Right renal cortex interstitium (tissue), 3 donors: ENCODE measurements at places on chromosomes 2 and 18.

DNA sequence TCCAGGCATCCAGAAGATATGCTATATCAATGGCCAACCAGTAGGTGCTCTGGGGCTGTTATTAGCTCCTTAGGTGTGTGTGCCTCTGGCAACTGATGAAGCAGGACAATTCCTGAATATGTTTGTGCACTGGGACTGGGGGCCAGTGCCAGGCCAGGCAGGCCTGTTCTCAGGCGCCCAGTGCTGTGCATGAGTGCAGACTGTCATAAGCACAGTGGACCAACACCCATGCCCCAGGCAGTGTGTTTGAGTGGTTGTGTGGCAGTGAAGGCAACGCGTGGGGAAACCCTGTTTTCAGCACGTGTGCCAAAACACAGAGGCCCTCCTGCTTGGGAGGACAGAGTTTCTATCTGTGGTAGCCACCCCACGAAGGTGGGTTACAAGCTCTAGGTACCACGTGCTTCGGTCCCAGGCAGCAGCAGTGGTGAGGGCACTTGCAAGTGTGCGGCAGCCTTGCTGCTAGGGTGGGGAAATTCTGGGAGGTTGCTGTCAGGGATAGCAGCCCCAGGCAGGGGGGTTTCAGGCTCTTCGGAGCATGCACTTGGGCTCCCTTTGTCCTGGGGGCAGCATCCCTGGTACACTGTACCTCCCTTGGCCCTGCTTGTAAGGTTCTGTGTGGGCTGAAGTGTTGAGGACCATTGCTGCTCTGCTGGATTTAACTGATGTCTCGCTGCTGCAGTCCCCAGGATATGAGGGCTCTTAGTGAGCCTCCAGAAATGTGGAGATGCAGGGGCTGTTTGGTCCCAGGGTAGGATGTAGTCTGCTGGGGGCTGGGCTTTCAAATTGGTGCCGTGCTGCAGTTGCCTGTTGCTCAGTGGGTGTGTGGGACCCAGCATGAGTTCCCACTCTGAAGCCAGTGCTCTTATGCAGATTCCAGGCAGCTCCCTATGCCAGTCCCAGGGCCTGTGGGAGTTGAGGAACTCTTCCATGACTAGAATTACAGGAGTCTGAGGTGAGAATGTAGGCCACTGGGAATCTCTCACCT, 280.9 kb downstream of the RPRM start:
- no peak for DNase-seq

DNA sequence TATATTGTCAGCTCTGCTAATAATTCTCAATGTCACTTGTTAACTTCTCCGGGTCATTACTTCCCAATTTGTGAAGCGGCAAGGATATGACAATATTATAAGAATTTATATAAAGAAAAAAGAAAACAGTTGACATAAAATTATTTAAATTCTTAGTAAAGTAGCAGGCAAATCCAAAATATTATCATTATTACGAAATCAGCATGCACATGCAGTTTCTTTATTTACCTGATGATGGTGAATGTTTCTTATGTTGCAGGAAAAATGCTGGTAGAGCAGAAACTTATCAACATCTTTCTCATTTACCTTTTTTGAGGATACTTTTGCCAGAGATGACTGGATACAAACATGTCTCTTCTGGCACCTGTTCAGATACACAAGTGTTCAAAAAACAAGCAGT, 38.1 kb downstream of the SRBD1 start:
- no peak for DNase-seq

- no peak for DNase-seq
Observed at GRCh38 chr2:121435790-121436189, 94.9 kb upstream of the RNU4ATAC start.

DNA sequence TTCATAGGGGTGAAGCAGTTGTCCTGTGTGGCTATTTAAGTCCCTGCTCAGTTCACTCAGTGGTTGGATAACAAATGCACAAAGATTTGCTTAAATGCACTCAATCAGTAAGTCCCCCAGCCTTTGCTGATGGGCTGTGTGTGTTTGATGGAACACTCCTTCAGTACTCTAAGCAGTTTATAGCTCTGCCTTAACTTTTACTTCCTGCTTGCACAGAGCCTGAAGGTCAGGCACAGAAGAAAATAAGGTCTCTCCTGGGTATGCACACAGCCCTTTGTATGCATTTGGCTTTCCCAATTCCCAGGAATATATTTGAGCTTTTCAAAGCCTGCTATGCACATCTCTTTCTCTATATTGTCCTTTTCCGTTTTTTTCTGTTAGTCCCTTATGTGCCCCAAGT, 208.7 kb upstream of the STK17B start:
- DNase-seq = no peak

DNA sequence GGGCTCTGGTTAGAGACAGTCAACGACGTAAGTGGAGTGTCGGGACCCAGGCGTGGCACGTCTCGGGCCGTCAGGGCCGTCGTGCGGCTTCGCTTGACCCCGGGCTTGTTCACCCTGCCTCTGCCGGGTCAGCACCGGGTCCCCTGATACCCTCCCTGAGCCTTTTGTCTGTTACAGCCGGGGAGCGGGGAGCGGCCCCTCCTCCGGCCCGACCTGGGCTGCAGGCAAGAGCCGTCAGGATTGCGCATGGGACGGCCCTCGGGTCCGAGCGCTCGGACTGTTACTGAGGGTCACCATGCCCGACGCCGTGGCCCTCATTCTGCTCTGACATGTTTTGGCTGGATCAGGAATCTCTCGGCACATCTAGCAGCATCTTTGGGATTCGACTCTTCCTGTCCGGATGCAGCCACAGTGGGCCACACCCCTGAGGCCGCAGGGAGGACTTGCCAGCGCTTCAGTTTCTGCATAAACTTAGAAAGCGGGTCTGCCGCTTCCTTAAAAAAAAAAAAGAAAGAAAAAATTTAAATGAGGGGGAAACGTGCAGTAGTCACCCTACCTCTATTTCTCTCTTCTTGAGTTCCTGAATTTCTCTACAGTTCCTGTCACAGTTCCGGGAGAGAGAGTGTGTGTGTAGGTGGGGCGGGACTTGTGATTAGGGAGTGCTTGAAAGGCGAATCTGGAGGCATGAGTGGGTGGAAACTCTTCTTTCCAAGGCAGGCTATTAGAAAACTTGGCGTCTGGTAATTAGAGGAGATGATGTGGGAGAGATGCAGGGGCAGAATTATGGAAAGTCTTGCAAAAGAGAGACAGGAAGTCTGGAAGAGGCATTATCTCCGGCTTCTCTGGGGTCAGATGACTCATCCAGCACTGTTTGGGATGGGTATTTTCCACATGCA, 909 bp downstream of the TMEM87B start:
- peak; percentile 58 for DNase-seq

DNA sequence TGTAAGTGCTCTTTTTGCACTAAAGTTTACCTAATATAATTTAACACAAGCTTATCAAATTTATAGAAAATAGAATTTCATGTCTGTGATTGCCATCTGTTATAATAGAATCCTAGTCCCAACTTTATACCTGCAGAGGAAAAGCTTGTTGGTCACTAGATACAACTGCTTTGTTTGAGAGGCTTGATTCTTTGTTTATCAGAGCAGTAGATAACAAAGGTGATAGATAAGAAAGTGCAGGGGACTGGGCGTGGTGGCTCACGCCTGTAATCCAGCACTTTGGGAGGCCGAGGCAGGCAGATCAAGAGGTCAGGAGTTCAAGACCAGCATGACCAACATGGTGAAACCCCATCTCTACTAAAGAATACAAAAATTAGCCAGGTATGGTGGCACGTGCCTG, 528.0 kb downstream of the STK39 start:
- DNase-seq = no peak

DNA sequence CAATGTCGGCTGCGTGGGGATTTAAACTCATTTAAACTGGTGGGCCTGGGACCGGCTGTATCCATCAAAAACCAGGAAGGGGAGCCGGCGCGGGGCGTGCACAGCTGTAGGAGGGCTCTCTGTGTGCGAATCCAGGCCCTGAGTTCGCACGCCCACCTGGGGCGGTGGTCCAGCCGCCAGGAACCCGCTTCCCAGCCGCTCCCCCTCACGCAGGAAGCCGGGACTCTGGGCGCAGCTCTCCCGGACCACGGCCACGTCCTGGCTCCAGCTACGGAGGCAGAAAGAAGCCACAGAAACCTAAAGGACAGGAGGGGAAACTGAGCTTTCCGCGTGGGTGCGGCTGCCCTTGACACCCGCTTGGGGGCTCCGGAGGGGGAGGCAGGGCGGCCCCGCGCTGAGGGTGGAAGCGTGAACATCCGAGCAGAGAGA, 80.6 kb downstream of the GFPT1 start:
- no peak for DNase-seq

GRCh38 chr2:19203866-19204265, 154.6 kb downstream of the OSR1 start:
- DNase-seq = no peak

GRCh38 chr2:140621583-140622362, 1509.0 kb downstream of the LRP1B start:
- DNase-seq = no peak

GRCh38 chr2:6657855-6658254, 207.9 kb downstream of the CMPK2 start:
- DNase-seq = no peak

GRCh38 chr2:32711219-32711618, 83.4 kb downstream of the TTC27 start:
- DNase-seq = no peak

DNA sequence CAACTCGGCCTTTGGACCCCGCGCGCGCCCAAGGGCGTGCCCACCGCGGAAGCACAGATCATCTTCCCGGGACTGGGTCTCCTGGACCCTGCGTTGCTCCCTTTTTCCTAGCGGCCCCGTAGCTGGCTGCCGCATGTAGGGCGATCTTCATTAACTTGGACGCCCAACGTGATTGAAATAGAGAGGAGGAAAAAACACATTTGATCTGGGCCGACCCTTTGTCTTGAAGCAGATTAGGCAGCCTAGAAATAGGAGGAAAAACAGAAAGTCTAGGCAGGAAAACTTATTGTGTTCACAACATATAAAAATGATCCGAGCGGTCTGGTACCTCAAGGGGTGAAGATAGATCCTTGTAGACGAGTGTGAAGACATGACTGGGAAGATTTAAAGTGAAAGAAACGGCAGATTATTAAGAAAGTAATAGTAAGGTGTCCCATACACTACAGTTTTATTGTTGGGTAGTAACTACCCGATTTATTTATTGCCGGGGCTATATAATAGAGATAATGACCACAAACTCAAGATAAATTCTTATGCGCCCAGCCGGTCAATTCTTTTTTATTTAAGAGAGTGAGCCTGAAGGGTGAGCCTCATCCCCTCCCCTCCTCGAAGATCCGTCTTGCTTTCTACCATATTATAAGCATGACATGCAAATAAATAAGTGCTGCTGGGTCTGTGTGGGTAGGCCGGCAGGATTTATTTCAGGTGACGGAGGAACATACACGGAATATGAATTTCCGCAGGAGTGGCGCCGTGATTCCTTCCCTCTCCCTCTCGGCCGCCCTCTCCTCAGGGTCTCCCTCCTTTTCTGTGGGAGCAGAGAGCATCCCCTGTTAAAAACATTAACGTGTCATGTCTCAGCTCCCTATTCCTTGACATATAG, 147.4 kb downstream of the MEIS1 start:
- no peak for DNase-seq

DNA sequence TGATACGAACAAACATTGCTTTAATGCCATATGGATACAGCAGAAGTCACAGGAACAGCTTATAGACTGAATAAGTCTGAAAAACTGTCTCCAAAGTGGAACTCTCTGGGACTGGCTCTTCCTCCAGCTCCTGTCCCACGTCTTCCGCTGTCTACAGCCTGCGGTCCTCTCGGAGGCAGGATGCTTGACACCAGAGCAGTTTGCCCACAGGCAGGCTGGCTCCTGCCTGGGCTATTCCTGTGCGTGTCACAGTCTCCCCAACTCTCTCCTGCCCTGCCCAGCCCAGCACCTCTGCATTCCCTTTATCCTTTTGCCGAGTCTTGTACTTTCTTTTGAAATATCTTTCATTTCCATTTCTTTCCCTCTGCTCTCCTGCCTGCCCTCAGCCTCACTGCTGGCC, 234.1 kb downstream of the FHOD3 start:
- DNase-seq = no peak

- no peak for DNase-seq
Observed at GRCh38 chr2:233460726-233461441, 105.7 kb downstream of the USP40 start.

DNA sequence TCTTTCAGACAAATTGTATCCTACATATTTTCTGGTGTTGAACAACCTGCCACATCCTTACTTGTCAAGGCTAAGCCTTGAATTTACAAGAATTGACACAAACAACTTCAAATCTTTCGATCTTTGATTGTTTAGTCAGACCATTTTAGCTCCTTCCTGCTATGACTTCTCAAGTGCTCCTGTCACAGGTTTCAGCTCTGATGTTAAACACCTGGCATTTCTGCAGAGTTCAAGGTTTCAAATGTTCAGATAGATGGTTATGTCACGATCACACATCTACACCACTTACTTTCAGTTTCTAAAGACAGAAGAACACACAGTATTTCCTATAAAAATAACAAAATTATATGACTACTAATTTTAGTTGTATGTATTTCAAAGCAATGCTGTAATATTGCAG, 84.0 kb downstream of the RND3 start:
- no peak for DNase-seq

GRCh38 chr2:160869411-160869810, 290.8 kb upstream of the TANK start:
- DNase-seq = no peak

- DNase-seq = no peak
Observed at GRCh38 chr2:184053326-184053725, 545.0 kb upstream of the ZNF804A start.

DNA sequence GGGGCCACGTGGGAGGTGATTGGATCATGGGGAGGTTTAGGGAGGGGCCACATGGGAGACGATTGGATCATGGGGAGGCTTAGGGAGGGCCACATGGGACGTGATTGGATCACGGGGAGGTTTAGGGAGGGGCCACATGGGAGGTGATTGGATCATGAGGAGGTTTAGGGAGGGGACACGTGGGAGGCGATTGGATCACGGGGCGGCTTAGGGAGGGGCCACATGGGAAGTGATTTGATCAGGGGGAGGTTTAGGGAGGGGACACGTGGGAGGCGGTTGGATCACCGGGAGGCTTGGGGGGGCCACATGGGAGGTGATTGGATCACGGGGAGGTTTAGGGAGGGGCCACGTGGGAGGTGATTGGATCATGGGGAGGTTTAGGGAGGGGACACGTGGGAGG, 22.5 kb upstream of the SALL3 start:
- no peak for DNase-seq

DNA sequence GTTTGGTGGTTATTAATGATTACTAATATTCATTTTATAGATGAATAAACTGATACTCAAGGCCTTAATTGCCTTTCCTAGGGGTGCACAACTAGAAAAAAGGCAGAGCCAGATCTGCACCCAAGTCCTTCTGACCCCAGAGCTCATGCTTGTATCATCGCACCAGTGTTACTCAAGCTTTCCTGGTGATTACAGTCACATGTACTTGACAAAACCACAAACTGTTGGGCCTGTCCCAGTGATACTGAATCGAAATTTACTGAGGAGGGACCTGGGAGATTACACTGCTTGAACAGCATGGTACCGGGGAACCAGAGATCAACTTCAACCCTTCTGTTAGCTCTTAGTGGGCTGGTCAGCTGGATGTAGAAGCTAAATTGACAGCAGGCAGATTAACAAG, 33.7 kb downstream of the FASTKD2 start:
- DNase-seq = no peak

DNA sequence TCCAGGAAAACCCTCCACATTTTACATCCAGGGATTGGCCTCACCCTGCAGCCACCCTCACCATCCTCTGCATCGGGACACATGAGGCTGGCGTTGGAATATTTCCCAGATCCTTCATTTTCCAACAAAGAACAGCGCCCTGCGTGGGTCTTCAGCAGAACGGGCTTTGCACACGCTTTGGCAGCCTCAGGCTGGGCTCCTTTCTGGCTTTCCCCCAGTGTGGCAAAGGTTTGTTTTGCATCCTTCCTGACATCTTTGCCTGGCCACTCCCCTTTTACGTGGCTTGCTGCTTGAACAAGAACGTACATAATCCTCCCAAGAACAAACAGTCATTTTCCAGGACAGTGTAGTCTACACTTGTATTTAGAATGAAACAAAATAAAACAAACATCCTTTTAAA, 25.6 kb upstream of the GREB1 start:
- no peak for DNase-seq
